ENCODE measurements at places on chromosomes 1 and 21. TPM values are rescaled to one million over a fixed set of nuclear protein-coding genes. Genes with fewer than 3 reads are reported as not detected.

GRCh38 chr1:31961536-31961935 lies 23.4 kb upstream of the PTP4A2 start:
- no peak for DNase-seq

- no peak for DNase-seq
These were observed 6.4 kb upstream of the EDN2 start for GRCh38 chr1:41490911-41491310.

- DNase-seq: peak; percentile 66
These were observed 39.9 kb downstream of the PEX14 start for GRCh38 chr1:10514490-10515235.

DNA sequence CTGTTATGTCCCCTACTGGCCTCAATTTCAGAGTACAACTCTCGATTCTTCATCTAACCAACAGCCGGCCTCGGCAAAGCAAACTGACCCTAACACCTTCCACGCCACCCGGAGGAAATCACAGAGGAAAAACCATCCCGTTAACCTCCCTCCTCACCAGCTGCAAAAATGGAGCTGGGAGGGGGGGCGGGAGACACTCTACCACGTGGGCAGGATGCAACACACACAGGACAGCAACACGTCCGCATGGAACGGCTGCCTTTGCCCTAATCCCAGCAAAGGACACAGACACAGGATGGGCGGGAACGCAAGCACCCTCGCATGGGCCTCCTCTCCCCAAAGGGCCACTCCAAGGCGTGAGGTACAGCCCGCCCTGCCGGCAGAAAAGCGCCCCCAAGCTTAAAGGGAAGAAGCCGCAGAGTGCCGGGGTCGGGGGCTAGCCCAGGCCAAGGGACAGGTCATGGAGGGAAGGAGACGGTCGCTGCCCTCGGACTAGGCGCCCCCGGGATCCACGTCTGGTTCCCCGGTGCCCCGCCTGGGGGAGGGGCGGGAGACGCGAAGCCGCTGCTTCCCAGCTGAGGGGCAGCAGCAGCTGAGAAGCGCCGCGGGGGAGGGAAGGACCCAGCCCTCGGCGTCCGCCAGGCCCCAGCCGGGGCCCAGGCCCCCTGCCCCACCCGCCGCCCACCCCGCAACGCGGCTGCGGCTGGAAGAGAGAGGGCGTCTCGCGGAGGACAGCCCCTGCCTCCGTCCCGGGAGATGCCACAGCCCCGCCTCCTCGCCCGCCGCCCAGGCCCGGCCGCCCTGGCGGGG lies 590 bp downstream of the FOXJ3 start:
- no peak for DNase-seq

GRCh38 chr1:242199776-242200458 lies 201.0 kb upstream of the MAP1LC3C start:
- DNase-seq: no peak

- peak; percentile 18 for DNase-seq
These were observed 378.0 kb upstream of the VAMP3 start for GRCh38 chr1:7393136-7393535.

DNA sequence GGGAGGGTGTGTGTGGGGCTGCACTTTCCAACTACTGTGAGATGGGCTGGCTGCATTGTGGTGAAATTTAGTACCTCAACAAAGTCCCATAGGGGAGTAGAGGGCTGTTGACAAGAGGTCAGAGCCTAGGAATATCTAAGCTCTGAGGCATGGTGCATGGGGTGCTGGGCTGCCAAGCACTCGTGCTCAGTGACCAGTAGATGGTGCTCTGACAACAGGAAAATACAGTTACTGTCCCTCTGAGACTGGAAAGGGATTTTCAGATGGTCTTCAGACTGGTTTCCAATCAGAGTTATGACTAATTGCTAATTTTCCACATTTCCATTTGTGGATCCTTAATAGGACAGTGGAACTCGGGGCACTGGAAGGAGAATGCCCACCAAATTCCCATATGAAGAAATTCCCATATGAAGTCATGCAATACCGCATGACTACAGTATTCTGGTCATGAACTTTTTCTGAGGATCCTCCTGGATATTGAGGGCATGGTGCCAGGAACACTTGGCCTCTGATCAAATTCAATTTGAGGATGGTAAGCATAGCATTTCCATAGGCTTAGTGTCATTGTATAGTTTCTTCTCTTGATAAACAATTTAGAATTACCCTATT lies 4.1 kb upstream of the CACNA1E start:
- peak; percentile 79 for DNase-seq

DNA sequence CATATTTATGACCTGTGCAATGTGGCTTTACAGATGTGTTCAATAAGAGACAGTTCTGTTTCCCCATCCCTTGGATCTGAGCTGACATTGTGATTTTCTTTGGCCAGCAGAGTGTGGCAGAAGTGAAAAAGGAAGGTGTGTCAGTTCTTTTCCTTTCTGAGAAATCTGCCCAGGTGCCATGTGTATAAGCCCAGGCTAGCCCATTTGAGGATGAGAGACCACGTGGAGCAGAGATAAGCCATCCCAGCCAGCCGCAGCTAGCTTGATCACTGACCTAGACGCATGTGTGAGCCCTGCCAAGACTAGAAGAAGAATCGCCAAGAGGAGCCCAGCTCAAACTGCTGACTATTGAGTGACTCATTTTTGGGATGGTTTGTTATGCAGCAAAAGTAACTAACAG lies 127.8 kb downstream of the KCNJ6 start:
- no peak for DNase-seq

Gene STIL
- 28.0 TPM for total RNA-seq

Gene IFI44
- total RNA-seq: 27.6 TPM

Gene VASH2
- total RNA-seq: 0.84 TPM

Gene SLC6A9
- total RNA-seq: 6.3 TPM

Gene LIN9
- total RNA-seq: 13.8 TPM

All from activated CD4-positive, alpha-beta T cell treated with anti-CD3 and anti-CD28 coated beads, Interleukin-2, amount 10 ng/mL, durations not matched to agents 24 days and 14 days (primary cell).